Psoas muscle (tissue), 8 donors: ENCODE measurements at places on chromosomes 3 and 15. TPM values are rescaled to one million over a fixed set of nuclear protein-coding genes. Genes with fewer than 3 reads are reported as not detected.

GRCh38 chr3:146382386-146382785 is 87.0 kb downstream of the PLSCR2 start:
- no peak for DNase-seq

GRCh38 chr3:194075802-194076460 is 60.0 kb upstream of the HES1 start:
- DNase-seq: no peak

DENND6A gene
- total RNA-seq: 11.3 TPM

DNA sequence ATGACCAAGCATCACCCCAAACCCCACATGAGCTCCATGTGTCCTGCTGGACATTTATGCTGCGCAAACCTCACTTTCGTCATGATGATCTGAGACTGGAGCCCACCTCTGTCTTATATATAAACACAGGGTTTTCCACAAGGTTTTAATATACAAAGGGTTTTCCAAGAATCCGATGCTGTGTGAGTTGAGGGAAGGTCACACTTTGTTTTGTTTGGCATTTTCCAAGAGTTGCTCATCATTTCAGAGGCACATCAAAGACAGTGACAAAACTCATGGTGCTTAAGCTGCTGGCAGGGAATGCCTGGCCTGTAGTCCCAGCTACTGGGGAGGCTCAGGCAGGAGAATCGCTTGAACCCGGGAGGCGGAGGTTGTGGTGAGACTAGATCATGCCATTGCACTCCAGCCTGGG is 20.0 kb downstream of the EFCC1 start:
- no peak for DNase-seq

KBTBD13 gene
- 1.3 TPM for total RNA-seq

GRCh38 chr15:95327661-95328060 is 1002.8 kb upstream of the NR2F2 start:
- DNase-seq: no peak

CMTM8 gene
- total RNA-seq: 2.5 TPM

PLA2G4E gene
- not detected for total RNA-seq

DNA sequence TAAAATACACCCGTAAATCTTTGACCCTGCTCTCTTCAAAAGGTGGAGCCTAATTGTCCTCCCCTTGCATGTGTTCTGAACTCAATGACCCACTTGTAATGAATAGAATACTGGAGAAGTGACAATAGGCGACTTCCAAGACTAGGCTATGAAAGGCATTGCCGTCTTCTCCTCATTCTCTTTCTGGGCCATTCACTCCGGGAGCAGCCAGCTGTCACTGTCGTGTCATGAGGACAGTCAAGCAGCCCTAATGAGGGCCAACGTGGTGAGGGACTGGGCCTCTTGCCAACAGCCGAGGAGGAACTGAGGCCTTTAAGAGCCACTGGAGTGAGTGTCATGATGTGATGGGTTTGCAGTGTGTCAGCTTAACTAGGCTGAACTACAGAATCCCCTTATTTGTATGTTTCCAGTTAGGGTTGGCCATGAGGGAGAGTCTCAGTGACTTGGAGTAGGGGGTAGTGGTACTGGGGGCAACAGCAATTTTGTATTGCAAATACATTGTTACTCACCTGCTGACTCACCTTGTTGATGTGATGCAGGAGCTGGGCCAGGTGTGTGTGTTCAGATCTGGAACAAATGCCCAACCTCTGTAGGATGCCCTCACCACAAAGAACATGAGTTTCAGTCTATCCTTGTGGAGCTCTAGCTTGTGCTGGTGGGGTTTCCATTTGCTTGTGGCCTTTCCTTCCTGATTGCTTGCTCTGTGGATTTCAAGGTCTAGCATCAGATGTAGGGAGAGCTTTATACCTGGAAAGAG is 188.5 kb upstream of the PROK2 start:
- peak; percentile 60 for DNase-seq

- no peak for DNase-seq
These were observed 417.7 kb upstream of the CFAP20DC start for GRCh38 chr3:59467476-59467875.

DNA sequence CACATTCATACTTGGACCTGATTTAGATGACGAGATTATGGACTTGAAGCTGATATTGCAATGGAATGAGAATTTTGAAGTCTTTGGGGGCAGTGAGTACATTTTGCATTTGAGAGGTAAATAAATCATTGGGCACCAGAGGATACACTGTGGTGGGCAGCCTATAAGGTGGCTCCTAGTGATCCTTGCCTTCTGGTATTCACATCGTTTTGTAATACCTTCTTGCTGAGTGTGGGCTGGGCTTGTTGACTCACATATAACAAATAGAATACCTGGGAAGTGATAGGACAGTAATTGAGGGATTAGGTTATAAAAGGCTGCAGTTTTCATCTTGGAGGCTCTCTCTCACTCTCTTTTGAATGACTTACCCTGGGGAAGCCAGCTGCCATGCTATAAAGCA is 605.5 kb upstream of the KCNMB2 start:
- DNase-seq: no peak

DNA sequence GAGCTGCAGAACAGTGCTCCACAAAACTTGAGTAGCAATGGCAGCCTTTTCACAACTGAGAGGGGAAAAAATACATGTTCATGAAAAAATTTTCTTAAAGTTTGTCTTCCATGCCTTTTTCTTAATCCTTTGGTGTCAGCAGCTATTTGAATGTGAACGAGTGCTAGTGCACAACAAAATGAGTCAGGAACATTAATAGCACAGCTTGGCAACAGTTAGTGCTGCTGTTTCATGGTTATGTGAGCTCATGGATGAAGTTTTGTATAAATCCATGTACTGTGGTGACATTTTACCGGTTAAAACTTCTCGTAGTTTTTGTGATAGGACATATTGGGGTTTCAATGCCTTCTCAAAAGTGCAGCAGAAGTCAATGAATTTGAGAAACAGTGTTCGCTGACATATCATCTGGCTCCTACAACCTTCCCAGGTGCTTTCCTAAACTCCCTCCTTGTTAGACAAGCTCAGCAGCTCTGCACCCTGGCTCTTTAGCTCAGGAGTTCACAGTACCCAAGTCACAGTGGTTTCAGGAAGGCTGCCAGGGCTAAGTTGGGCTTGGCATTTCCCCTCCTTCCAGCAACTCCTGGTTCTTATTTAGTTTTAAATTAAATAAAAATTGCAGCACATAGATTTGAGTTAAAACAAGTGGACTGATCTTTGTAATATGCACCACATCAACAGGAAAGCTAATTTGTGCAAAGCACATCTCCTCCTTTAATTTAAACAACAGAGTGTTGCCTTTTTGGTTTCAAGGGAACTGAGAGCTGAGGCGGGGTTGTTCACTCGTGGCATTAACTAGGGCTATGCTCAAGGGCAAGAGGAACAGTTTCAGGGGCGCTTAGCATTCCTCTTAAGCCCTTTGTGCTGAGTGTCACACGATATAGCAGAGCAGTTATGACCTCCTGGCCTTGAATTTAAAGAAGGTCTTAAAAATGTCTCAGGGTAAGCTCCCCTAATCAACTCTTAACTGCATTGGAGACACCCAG is 362.8 kb downstream of the CHST2 start:
- no peak for DNase-seq

- no peak for DNase-seq
These were observed 36.1 kb downstream of the TRANK1 start for GRCh38 chr3:36908647-36909180.

SH2D7 gene
- not detected for total RNA-seq

GRCh38 chr3:116020495-116020894 is 397.2 kb downstream of the GAP43 start:
- no peak for DNase-seq

SNTN gene
- total RNA-seq: not detected

DNA sequence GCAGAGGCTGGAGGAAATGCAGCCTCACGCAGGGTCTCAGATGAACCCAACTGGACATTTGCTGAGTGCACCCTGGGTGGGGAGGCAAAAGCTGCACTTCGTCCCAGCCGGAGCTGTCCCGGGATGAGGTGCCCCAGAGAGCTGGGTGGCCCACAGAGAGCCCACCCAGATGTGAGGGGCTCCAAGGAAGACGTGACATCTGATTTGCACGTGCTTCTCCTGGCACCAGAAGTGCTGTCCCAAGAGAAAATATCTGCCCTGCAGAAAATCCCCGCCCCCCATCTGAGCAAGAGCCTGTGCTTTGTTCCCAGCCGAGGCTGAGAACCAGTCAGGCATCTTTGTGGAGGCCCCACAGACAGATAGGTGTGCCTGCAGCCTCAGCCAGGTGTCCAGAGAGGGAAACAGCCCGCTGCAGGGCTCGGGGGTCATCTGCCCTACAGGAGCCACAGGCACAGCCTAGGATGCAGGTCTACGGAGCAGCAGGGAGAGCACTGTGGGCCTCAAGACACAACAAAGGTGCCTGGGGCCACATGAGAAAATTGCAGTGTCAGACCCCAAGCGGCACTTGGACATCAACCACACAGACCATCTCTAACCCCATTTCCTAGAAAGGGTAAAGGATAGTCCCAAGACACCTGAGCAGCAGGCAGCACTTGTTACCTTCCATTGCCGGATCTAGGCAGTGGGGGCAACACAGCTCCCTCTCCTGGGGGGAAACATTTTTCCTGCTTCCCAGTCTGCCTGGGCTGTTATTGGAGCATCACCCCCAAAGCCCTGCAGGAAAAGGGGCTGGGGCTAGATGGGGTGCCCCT is 5.8 kb downstream of the TMIE start:
- DNase-seq: no peak

DNA sequence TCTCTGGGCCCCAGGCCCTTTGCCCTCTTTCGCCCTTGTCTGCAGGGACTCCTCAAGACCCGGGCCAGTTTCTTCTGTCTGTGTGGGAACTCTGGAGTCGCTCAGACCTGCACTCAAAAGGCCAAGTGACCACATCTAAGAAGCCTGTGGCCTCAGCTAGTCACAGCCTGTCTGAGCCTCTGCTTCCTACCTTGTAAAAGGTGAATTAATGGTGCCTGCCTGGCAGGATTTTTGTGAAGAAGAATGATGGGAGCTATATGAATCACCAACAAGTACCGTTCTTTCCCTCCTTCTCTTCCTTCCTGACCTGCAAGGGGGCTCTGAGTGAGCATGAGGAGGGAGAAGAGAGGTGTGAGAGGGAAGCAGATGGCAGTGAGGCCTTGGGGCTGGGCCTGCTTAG is 7.5 kb downstream of the PLIN1 start:
- no peak for DNase-seq

DNA sequence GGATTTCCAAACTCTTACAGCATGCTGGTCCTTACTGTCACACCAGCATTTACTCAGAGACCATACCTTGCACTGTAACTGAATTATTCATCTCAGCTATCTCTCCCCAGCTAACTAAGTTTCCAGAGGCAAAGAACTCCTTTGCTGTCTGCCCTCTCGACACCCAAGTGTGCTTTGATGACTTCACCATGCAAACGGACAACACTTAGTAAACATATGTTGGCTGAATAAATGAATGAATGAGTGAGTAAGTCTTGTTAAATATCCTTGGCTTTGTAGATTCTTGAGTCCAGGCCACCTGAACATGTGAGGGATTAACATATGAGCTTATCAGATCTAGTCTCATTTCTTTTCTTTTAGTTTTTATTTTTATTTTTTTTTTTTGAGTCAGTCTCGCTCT is 138.2 kb downstream of the PLD1 start:
- DNase-seq: no peak

DNA sequence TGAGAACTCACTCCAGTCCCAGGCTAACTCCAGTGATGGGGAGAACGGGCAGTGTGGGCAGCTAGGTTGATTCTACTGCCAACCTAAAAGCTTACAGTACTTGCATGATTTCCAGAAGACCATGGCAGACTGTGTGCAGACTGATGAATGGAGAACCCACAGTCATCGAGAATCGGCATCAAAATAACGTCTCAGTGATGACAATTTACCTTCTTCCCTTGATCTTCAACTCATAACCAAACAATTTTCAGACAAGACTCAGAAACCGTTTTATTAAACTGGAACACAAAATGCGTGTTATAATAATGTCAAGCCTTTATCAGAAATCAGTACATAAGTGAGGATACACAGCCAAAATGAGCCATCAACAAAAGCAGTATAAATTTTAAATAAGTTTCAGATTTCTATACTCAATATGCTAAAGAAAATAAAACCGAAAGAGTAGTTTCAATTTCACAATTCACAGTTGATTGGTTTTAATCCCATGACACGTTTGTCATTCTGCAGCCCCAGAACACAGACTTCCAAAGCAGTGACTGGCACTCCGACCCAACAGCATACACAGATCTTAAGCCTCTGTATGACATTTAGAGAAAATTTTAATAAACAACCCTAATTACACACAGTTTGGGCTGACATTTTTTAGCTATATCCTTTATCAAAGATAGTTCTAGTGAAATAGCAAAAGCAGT is 54.5 kb downstream of the ZMAT3 start:
- no peak for DNase-seq

GRCh38 chr3:10242182-10243065 is 5.8 kb upstream of the TATDN2 start:
- DNase-seq: no peak

DNA sequence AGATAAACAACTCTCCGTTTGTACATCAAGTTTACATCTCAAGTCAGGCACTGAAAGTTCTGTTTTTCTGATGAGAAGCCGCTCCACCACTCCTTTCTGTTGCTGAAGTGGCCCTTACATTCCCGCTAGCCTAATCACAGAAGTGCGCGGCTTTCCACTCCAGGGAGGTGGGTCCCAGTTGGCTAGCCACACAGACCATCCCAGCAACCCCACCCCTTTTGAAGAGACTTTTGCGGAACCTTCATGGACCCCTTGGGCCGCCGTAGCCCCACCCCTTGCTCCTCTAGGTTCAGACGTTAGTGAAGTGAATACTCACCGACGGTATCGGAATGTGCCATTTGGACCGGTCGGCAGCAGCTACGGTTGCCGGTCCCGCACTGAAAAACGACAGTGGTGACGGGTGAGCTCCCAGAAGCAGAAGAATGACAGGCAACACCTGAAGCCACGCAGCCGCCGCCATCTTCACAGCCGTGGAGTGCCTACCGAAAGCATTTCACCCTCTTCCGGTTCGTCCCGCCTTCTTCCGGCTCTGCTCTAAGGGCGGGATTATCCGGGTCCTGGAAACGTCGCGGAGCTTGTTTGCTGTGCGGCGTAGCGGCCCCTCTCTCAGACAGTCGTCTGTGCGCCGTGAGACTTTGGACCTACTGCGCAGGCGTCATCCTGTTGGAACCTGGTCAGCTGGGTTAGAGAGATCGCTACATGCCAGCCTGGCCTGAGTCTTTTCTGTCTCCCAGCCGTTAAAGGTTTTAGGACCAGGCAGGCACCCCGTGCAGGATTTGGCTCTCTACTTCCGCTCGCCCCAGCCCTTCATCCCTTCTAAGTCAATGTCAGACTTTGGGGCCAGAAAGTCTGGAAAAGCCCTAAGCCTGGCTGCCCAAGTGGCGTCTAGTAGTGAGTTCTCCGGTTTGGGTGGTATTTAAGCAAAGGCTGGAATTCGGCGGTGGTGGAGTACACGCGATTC is at the start of the genes GANC and TMEM87A:
Gene GANC, plus strand, starts transcription at position 263 of the 961 bp plus-strand sequence. CDS start 1,281 bp downstream, outside the sequence.
Gene TMEM87A, minus strand, starts transcription at position 495 of the 961 bp plus-strand sequence. Its CDS starts 35 bp downstream, at position 460.
- peak; percentile 98 for DNase-seq

DNA sequence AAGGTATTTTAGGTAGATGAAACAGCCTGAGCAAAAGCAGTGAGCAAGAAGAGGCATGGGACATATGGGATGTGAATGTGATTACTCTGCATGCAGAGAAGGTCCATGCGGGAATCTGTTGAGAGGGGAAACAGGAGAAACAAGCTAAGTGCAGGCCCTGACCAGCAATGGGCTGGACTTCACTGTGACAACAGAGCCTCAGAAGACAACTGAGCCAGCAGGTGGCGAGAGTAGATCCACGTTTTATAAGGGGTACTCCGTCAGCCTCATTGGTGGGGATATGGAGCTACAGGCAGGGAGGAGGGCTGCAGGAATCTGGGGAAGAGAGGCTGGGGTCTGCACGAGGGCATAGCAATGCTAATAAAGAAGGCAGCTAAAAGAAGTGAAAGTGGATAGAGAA is 405.9 kb upstream of the LMCD1 start:
- no peak for DNase-seq
